SK-N-DZ (cell line): ENCODE measurements at places on chromosomes 3 and 15.

GRCh38 chr15:56058986-56059385, 65.6 kb upstream of the NEDD4 start:
- no peak for DNase-seq

GRCh38 chr3:30620402-30621360, 14.3 kb downstream of the TGFBR2 start:
- no peak for DNase-seq

DNA sequence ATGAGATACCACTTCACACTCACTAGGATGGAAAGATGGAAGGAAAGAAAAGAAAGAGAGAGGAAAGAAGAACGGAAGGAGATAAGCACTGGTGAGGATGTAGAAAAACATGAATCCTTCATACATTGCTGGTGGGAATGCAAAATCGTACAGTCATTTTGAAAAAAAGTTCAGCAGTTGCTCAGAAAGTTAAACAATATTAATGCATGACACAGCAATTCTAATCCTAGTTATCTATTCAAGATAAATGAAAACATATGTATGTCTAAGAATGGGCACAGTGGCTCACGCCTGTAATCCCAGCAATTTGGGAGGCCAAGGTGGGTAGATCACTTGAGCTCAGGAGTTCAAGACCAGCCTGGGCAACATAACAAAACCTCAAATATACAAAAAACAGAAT, 59.1 kb downstream of the SENP7 start:
- no peak for DNase-seq

DNA sequence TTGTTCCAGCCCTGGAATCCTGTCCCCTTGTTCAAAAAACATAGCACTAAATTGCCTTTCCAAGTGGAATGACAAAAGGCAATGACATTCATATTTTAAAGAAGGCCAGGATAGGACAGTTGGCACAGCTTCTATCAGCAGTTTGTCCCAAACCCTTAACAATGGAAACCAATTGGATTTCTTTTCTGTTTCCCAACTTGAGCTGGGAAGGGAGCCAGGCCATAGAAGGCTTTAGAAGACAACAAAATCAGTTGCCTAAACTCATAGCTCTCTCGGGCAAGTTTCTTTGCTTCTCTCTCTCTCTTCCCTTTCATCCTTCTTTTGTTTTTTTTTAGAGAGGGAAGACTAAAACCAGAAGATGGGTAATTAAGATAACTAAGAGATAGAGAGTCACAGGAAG, 227.7 kb upstream of the TPRG1 start:
- DNase-seq = no peak

DNA sequence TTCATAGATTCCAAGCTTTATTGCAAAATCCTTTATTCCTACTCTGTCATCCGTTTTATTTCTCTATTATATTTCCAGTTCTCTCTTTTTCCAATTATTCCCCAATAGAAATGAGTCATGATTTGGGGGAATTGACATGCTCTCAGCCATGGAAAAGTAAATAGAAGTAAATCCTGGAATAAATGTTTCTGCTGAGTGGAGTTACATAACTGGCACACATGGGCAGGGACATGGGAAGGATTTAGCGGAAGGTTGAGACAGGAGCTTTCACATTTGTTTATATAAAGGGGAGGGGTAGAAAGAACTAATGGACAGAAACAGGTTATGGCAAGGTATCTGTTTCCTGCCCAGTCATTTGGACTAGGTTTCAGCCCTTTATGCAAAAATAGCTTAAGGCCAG, 221.6 kb downstream of the PLOD2 start:
- DNase-seq = no peak

- DNase-seq = no peak
These were observed 42.2 kb upstream of the B3GNT5 start for GRCh38 chr3:183210862-183211341.

DNA sequence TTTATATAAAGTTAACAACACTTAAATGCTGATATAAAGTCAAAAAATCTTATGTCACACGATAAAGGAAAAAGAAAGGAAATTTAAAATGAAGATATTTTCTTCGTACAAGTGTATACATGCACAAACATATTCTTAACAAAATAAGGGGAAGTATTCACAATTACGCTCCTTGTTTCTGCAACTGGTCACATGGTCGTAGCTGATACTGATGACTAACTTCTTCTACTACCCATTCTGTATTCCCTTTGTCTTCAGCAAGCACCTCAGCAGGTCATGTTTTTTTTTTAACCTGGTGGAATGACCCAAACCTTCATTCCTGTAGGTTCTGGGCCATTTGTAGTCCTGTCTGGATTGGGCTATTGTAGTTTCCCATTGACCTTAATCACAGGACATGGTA, 30.0 kb upstream of the CMTM8 start:
- DNase-seq = no peak
